ENCODE measurements at places on chromosomes 1 and 21.

DNA sequence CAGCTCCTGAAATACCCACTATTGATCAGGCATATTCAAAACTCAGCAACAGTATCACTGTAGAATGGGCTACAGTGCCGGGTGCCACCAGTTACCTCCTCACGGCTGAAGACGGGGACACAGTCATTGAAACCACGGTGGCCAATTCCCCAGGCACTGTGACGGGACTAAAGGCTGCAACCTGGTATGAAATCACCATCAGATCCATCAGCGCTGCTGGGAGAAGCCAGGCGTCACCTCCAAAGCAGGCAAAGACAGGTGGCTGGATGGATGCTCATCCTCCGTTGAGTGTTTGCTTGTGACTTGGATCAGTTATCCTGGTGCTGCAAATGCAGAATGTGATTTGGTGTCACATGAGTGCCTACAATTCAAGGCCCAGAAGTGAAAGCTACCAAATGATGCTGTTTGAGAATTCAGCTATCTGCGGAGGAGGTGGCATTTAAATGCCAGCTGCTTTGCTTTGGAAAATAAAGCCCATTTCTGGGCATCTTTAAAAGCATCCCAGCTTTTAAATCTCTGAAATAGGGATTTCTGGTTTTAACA is 5.1 kb downstream of the FNDC7 start:
- peak; percentile 67 for DNase-seq

DNA sequence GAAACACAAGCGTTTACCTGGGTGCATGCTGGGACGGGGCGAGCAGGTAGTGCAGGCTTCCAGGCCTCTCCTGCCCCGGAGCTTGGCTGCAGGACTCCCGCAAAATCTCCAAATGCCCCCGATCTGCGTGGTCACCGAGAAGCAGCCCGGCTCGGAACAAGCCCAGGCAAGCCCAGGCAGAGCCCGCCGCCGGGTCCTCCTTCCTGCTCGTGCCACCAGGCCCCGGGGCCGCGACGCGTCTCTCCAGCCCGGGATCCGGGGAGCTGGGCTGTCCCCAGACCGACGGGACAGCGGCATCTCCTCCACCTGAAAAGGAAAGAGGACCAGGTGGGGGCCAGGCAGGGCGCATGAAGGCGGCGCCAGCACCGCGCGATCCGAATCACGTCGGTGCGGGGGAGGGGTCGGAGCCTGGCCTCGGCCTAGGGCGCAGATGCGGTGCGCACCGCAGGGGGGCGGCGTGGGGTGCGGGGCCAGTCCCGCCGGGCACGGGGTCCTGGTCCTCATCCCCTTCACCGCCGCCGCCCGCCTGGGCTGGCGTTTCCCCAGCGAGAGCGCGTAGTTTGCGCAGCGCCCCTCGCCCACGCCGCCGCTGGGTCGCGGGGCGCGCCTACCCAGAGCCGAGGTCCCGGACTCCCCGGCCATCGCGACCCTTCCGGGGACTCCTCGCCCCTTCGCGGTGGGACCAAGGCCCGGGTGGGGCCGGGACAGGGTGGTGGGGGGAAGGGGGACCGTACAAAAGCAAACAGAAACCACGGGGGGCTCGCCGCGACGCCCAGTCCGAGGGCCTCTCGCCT is 52.4 kb upstream of the H6PD start:
- no peak for DNase-seq

GRCh38 chr1:70760154-70760553 is 287.5 kb downstream of the PTGER3 start:
- no peak for DNase-seq

DNA sequence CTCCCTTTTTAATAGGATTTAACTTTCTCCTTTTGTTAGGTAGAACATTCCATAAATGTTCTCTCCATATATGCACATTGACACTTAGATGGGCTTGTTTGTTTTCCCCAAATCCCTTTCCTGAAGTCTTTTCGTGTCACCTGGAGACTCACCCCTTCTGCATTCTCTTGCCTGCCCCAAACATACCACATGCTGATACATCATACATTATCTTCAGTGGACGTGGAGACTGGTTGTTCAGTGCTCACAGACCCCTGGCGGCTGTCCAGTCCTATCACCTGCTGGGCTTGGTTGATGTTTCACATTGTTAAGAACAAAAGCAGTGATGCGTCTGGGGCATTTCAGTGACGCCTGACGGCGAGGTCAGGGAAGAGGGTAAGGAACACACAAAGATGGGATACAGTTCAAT is 22.2 kb downstream of the FMOD start:
- no peak for DNase-seq

- peak; percentile 74 for DNase-seq
Observed at GRCh38 chr21:32306021-32306780, 7.5 kb downstream of the MRAP start.

DNA sequence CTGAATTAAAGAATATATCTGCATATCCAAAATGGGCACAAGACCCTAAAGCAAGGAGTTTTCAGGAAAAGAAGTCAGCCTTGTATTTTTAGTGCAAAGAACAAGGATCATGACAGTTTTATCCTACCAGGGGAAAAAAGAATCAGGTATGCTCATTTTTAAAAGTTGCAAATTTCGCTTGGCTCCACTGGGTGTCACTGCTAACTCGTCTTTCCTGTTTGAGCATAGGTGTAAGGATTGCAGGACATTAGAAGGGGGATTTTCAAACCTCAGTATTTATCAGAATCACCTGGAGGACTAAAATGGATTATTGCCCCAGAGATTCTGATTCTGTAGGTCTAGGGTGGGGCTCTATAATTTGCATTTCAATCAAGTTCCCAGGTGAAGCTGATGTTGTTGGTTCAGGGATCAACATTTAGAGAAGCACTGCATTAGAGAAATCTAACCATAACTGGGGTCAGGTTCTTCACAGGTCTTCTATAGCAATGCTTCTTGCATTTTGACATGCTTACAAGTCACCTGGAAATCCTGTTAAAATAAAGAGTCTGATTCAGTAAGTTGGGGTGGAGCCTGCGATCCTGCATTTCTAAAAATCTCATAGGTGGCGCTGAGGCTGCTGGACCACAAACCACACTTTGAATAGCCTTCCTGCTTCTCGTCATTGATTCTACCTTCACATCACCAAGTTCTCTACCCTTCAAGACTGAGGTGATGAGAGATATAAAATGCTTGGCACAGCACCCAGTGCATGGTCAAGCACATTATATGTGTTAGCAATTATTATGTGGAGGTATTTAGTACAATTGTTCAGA is 39.6 kb downstream of the NUF2 start:
- peak; percentile 42 for DNase-seq

Measured in anterior cingulate cortex (tissue), 58 donors.